Progenitor cell of endocrine pancreas (in vitro differentiated cells): ENCODE measurements at places on chromosomes 6 and 20.

GRCh38 chr6:72955666-72956065 lies 269.6 kb downstream of the KHDC1L start:
- no peak for DNase-seq

DNA sequence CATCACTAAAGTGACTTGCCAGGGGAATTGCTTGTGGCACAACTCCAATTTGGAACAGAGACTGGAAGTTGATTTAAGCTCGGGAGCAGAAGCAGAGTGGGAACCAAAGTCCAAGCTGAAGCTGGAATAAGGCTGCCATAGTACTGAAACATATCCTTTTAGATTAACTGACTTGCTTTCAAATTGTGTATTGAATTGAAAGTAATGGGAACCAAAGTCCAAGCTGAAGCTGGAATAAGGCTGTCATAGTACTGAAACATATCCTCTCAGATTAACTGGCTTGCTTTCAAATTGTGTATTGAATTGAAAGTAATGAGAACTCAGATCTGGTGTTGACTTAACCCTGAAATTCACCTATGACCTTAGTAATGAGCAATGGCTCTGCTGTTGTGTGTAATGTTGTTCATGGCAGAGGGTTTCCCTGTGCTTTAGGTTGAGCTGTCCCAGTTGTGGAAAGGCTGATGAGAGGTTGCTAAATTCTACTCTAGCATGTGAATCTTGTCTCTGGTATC lies 40.2 kb downstream of the CENPW start:
- DNase-seq, result no peak

- no peak for DNase-seq
Observed at GRCh38 chr6:109580519-109580918, 97.5 kb upstream of the ZBTB24 start.

DNA sequence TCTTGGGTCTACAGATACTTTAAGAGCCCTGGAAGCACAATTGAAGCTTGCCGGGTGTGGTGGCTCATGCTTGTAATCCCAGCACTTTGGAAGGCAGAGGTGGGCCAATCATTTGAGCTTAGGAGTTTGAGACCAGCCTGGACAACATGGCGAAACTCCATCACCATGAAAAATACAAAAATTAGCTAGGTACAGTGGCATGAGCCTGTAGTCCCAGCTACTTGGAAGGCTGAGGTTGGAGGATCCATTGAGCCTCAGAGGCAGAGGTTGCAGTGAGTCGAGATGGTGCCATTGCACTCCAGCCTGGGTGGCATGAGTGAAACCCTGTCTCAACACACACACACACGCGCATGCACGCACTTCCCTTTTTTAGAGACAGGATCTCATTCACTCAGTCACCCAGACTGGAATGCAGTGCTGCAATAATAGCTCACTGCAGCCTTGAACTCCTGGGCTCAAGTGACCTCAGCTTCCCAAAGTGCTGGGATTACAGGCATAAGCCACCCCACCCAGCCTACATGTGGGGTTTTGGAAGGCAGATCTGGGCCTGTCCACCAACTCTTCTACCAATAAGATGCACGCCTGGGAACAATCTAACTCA lies 182.5 kb upstream of the JARID2 start:
- no peak for DNase-seq

DNA sequence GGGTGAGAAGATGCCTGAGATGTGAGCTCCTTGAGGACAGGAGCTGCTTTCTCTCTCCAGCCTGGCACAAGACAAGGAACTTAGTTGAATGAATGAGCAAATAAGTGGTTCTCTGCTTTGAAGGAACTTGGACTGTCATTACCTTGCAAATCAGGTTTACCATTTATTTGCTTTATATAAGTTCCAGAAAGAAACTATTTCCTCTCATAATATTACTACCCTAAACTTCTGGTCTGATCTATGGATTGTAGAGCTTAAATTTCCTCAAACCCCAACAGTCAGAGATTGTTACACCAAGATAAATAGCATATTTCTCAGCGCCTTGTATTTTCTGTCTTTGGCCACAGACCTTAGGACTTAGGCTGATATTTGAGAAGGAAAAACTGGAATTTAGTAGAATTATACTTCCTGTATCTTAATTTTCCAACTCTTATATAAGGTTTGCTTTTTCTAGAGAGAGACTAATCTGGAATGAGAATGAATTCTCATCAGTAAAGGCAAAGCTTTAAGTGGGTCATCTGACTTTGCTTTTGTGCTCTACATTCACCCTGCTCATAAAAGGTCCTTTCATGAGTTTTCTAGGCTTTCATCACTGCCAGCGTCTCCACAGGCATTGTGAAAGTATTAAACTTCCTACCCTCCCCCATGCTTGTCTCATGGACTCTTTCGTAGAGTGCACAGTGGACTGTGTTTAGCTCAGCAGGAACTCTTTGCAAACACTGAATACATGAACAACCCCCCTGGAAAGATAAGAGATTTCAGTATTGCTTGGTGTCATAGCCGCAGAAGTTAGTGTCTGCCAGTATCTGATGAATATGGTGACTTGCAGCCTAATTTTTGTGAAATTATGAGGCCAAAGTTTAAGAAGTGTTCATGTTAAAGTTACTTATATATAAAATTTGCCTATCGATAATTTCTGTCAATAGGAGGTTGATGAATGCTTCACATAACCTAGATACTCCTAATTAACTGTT lies 74.0 kb downstream of the PTPRA start:
- no peak for DNase-seq
